ENCODE measurements at places on chromosomes 11 and 22. TPM values are rescaled to one million over a fixed set of nuclear protein-coding genes. Genes with fewer than 3 reads are reported as not detected.

GRCh38 chr11:60870733-60871377, 3.5 kb downstream of the ZP1 start:
- no peak for DNase-seq

Gene ARSA
- 51.8 TPM for total RNA-seq

DNA sequence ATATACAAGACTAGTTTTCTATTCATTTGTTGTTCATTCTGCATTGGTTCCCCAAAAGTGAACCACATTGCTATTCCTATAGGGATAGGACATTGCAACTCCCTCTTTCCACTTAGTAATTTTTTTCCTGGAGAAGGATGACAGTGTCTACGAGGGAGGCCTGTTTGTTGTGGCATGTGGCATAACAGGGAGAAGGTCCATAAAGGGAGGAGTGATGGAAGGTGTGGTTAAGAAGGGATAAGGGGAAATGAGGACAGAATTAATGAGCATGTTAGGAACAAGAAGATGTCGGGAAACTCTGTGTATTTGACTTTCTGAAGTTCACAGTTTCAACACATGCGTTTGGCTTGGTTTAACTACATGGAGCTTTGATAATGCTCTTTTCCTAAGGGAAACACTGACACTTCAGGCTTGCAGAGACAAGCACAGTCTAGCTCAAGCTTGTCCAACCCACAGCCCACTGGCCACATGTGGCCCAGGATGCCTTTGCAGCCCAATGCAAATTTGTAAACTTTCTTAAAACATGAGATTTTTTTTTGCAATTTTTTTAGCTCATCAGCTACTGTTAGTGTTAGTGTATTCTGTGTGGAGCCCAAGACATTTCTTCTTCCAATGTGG, 149.7 kb downstream of the TRPC6 start:
- DNase-seq: no peak

DNA sequence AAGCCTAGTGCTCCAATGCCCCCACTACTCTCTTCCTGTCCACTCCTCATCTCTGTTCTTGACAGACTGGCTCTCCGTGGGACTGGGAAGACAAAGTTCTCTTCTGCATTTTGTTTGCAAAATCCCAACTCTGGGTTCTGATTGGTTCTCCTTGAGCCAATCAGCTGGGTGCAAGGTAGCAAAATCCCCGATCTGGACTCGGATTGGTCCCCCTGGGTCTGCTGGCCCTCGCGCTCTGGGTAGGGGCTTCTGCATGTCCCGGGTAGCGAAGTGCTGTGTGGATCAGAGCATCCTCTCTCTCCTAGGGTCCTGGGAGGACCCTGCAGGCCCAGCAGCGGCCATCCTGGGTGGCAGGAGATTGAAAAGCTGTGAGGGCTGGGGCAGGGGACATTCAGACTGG, 22.3 kb upstream of the A4GALT start:
- no peak for DNase-seq

- DNase-seq: no peak
Measured at GRCh38 chr11:34987617-34988016, 71.2 kb downstream of the PDHX start.

DNA sequence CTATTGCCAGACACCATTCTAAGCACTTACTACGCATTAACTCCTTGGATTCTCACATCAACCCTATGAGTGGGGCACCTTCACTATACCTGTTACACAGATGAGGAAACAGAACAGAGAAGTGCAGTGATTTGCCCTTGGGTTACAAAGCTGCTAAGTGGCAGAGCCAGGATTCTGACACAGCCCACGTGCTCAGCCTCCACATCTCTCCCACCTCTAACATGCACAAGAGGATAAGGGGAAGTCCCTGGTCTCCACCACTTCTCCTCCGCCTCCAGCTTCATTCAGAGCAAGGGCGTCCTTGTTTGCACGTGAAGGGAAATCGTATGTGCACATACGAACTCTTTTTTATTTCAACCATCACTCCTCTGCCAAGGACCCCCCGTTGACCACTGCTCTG, 53.7 kb downstream of the CDON start:
- no peak for DNase-seq

Gene GGTLC2
- total RNA-seq: not detected

- no peak for DNase-seq
Measured at GRCh38 chr11:132520199-132520598, 1012.1 kb downstream of the OPCML start.

DNA sequence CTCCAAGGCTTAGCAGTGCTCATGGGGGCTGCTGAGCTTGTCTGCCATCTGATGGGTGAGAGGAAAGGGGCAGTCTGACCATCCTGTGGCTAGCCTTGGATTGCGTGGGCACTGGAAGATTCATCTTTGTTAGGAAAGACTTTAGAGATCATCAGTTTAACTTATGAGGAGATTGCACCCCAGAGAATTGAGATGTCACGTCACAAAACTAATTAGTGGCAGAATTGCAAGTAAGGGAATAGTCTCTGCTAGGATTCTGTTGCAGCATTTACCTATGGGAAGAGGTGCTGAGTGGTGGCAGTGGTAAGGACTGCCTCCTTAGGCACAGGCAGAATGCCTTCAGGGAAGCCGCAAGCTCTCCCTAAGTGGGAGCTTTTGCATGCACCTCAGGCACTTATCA, 42.8 kb upstream of the HSPA8 start:
- no peak for DNase-seq

DNA sequence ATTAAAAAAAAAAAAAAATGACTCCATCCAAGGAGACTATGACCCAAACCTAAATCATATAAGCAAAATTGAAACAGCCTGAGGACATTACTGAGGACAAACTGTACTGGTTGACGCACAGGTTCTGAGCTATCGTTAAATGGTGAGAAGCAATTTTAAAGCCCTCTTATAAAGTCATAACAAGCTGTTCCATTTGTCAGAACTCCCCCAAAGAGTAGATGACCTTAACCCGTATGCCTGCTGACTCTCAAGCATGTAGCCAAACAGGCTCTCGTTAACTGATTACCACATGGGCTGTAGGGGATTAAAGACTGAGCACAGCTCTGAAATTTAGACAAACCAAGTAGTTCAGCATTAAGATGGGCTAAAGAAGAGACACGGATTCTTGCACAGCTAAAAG, 2.2 kb downstream of the CRYAB start:
- DNase-seq: no peak

DNA sequence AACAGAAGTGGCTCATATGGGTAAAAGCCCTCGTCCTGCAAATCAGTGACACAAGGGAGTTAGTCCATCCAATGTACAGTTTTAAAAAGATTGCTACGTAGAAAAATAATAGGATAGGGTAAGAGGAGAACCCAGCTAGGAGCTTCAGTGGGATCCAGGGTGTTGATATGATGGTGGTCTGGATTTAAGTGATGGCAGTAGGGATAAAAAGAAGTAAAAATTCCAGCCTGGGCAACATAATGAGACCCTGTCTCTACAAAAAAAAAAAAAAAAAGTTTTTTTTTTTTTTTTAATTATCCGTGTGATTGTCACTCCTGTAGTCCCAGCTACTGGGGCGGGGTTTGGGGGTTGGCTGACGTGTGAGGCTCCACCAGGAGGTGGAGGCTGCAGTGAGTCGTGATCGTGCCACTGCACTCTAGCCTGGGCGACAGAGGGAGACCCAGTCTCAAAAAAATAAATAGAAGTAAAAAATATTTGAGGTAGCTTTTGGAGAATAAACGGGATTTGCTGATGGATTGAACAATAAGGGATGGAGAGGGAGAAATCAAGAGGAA, 7.0 kb upstream of the L3MBTL2 start:
- no peak for DNase-seq

GRCh38 chr22:30874431-30875370, 93.9 kb downstream of the MORC2 start:
- DNase-seq: no peak

Gene SMIM35
- not detected for total RNA-seq
